Stimulated activated CD8-positive, alpha-beta memory T cell treated with anti-CD3 and anti-CD28 coated beads, Interleukin-2, amount 100 ng/mL, for 48 hours (primary cell): ENCODE measurements at places on chromosomes 7 and 10.

GRCh38 chr7:152565731-152566130 lies 110.2 kb downstream of the XRCC2 start:
- no peak for DNase-seq

DNA sequence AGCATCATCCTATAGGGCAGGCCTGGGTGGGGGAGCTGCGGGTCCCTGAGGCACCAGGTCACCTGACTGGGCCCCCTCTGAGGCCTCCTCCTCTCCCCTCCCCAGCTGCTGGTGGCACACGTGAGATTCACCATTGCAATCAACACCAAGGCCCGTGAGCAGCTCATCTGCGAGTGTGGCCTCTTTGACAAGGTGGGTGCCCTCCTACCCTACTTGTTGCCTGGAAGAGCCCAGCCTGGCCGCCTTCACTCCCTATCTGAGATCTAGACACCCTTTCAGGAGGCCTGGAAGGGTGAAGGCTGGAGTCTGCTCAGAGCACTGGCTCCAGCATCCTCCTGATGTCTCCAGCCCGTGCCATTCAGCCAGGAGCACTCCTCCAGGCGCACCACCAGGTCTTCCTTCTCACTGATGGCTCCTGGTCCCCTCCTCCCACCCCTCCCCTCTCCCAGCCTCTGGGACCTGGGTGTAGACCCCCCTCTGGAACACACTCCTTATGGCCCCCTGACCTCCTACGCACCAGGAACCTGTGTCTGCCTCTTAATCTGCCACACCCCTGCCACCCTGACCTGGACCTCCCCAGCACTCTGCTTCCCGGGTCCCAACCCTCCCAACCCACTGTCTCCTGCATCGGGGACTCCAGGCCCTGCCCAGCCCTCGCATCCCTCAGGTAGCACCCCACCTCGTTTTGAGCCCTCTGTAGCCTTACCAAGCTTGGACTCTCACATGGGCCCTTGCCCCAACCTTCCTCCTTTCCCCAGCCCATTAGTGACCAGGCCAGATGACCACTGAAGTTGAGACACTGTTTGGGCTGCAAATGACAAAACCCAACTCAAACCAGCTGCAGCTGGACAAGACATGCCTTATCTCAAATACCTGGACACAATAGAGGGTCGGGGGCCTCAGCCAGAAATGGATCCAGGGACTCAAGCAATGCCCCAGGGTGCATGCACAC lies 67.5 kb downstream of the ALOX5 start:
- no peak for DNase-seq

- no peak for DNase-seq
Observed at GRCh38 chr7:23468526-23469149, 1.7 kb downstream of the IGF2BP3 start.

- no peak for DNase-seq
Observed at GRCh38 chr7:155261031-155261985, 36.4 kb upstream of the INSIG1 start.

DNA sequence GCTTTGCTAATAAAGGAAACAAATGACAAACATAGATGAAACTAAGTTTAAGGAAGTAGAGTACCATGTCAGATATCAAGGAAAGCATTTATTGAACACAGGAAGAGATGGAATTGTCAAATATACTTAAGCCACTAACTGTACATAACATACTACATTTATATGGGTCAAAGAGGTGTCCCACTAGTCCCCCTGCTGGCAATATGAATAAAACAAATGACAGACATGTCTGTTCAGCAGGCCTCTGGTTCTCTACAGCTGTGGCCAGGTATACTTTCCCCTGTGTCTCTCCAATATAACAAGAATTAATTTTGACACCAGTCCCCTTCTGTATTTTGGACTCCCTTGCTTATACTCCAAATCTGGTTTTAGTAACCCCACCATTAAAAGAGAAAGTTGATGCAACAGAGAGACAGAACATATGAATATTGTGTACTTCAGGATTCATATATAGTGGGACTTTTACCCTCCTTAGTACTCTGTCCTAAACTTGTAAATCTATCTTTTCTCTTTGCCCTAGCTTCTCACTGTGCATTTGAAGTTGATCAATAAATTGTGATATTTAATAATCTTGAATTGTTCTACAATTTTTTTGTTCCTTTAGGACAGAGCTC lies 42.9 kb downstream of the CD36 start:
- no peak for DNase-seq

- DNase-seq = no peak
Observed at GRCh38 chr7:158329686-158330085, 257.9 kb downstream of the PTPRN2 start.

- no peak for DNase-seq
Observed at GRCh38 chr10:85645926-85646711, 720.5 kb downstream of the GRID1 start.

DNA sequence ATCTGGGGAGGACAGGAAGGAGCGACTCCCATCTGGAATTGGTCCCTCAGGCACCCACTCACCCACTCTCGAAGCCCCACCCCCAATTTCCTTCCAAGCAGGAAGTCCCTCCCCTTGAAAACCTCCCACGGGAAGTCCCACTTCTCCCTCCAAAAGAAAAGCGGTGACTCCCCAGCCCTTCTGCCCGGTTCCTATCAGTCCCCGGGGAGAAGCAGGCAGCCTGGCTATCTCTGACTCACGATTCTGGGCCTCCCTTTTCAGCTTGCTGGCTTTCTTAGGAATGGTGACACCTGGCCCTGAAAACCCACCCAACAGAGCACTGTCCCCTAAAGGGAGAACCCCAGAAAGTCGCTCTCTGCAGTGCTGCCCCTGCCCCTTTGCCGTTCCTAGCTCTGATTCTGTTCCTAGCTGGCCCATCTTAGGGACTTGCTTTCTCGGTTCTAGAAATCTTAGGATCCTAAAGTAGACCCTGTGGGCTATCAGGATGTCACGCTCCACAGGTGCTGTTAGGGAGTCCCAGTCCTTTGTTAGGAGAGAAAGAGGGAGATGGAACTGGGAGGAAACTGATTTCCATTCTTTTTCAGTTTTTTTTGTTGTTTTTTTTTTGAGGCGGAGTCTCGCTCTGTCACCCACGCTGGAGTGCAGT lies 6.0 kb downstream of the TSC22D4 start:
- no peak for DNase-seq

- DNase-seq = no peak
Observed at GRCh38 chr10:127012769-127013152, 107.5 kb downstream of the DOCK1 start.

DNA sequence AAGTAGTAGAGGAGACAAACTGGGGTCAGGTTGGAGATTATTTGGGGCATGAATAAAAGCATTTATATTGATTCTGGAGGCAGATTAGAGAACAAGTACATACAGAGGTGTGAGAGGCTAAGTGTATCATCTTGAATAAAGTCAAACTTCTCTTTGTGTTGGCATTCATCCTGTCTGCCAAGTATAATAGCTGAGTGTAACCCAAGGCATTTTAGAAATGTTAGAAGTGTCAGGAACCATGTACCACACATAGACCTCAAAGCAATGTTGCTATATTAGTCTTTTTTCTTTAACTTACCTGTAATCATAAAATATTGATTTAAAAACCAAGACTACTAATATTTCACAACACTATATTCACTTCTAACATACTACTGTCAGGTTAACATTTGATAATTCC lies 56.2 kb upstream of the LRRTM3 start:
- DNase-seq = no peak

DNA sequence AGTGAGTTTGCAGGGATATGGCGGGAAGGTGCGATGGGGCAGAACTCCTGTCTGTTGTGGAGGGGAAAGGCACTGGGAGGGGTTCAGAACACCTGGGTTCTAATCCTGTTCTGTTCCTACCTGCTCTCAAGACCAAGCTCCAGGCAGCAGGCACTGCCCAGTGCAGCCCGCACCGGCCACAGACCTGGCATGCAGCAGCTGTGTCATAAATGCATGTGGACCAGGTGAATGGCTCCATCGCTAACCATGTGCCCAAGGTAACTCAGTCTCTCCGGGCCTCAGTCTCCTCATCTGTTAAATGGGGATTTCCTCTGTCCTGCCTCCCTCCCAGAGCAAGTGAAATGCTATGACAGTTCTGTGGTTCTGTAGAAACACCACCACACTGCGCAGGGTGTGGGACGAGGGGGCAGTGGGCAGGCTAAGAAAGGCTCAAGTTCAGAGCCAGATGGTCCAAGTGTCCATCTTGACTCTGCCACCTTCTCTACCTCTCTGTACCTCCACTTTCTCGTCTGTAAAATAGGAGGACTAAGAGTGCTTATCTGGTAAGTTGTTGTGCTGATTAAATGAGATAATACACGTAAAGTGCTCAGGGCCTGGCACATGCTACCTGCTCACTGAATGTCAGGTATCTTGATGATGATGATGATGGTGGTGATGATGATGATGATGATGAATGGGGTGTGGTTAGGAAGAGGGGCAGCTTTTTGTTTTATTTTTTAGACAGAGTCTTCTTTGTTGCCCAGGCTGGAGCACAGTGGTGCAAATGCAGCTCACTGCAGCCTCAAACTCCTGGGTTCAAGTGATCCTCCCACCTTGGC lies 22.9 kb downstream of the ATP6V1F start:
- no peak for DNase-seq

- DNase-seq = no peak
Observed at GRCh38 chr10:59872892-59873463, 33.4 kb downstream of the CCDC6 start.

DNA sequence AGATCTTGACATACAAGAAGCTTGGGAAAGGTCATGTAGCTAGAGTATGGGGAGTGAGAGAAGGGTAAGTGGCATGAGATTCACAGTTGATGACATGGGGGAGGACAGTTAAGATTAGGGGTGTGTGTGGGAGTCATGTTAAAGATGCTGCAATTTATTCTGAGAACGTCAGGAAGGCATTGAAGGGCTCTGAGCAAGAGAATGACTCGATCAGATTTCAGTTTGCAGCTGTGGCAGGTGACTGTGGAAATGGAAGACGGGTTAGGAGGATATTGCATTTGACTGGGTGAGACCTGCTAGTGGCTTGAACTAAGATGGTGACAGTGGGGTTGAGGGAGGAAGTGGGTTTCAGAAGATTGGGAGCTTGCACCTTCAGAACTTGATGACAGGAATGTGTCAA lies 5.6 kb downstream of the CDC123 start:
- no peak for DNase-seq

- DNase-seq = no peak
Observed at GRCh38 chr7:100540073-100540723, 1.2 kb downstream of the AGFG2 start.

GRCh38 chr10:71735709-71736569 lies 16.4 kb upstream of the C10orf105 start:
- DNase-seq = no peak

GRCh38 chr7:38398725-38399321 lies 125.4 kb upstream of the TARP start:
- peak; percentile 19 for DNase-seq

GRCh38 chr10:50991456-50992355 lies 82.6 kb upstream of the PRKG1 start:
- DNase-seq = no peak

DNA sequence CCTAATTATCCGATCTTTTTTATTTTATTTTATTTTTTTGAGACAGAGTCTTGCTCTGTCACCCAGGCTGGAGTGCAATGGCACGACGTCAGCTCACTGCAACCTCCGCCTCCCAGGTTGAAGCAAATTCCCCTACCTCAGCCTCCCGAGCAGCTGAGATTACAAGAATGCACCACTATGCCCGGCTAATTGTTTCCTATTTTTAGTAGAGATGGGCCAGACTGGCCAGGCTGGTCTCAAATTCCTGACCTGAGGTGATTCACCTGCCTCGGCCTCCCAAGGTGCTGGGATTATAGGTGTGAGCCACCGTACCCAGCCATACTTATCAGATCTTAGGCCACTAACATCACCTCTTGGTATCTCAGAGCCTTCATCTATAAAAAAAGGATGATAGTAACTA lies 4.9 kb downstream of the SLC25A13 start:
- DNase-seq = no peak

- DNase-seq = no peak
Observed at GRCh38 chr7:42688056-42688371, 223.9 kb downstream of the C7orf25 start.

DNA sequence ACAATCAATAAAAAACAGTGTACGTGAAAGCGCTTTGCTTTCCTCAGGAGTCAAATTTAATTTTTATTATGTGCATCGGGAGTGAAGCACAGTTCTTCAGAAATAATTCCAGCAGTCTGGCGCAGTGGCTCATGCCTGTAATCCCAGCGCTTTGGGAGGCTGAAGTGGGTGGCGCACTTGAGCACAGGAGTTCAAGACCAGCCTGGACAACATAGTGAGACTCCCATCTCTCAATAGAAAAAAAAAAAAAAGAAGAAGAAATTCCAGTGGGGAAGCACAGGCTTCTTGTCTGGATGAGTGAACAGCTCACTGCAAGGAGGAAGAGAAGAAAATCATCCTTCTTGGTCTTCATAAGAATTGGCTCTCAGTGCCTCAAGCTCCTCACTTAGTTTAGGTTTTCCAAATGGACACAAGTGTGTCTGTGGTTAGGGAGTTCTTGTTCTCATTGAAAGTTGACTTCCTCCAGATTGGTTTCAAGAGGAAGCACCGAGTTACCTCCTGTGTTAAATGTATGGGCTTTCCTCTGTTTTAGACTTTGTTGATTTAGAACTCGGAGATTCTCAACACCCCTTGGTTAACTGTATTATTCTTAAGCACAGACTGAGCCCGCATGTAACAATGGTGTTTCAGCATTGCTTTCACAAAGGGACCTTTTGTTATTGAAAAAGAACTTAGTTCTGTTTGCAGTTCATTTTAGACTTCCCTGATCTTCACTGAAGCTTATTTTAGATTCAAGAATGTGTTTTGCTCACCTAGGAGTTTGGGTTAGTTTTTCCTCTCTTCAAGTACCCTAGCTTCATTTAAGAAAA lies 28.0 kb downstream of the LMTK2 start:
- DNase-seq = no peak

DNA sequence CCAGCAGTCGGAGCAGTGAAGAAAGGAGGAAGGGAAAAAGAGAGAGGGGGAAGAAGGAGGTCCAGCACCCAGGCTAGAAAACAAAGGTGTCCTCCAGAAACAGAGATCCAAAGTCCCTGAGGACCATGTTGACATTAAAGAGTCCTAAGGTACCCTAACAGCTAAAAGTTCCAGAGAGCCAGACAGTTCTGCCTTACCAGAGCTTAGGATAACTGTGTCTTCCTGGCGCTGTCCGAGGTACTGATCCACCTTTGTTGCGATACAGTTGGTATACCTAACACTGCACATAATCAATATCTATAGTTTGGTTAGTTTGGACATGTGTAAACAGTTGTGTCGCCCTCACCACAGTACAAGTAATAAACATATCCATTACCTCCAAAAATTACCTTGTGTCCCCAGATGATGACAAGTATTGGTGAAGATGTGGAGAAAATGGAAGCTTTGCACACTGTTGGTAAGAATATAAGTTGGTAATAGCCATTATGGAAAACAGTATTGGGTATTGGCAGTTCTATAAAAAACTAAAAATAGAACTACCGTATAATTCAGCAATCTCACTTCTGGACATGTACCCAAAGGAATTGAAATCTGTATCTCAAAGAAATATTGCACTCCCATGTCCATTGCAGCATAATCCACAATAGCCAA lies 59.8 kb downstream of the GRID1 start:
- no peak for DNase-seq
